ENCODE measurements at places on chromosomes 4 and X.
A peak's percentile ranks its signal among the peaks of the same experiment; 100 is the strongest.

GRCh38 chr4:113513382-113513781, 248.2 kb downstream of the CAMK2D start:
- DNase-seq = no peak

DNA sequence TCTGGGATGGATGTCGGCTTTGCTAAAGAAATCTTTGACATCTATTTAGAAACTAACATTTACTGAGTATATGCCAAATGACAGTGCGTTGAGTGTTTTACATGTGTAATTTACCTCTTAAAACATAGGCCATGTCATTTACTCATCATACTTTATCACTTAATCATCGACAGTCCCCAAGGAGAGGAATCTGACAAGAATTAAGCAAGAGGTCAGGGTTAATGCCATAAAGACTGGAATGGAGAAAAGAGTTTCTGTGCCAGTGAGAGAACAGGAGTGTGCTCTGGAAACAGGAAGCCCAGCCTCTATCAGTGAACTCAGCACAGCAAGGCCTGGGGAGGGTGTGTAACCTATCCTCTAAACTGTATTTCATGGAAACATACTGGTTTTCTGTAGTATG, 28.0 kb upstream of the AMOT start:
- DNase-seq = no peak

GRCh38 chr4:115834441-115834840, 721.0 kb upstream of the NDST4 start:
- DNase-seq = no peak

DNA sequence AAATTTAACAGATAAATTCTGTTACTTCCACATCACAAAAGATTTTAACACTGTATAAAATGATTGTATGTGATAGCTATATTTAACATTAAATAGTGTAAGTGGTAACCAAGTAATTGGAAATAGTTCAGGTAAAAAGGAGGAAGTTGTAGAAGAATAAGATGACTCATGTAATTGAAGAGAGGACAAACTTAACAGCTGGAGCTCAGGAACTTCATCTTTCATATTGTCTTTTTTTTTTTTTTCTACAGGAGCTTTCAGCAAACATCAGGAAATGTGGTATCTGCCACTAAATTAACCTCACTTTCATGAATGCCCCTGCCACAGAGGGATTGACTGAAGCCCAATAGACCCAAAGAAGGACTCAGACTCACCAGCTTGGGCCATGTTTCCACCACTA, 188.4 kb upstream of the VEGFC start:
- DNase-seq = no peak

DNA sequence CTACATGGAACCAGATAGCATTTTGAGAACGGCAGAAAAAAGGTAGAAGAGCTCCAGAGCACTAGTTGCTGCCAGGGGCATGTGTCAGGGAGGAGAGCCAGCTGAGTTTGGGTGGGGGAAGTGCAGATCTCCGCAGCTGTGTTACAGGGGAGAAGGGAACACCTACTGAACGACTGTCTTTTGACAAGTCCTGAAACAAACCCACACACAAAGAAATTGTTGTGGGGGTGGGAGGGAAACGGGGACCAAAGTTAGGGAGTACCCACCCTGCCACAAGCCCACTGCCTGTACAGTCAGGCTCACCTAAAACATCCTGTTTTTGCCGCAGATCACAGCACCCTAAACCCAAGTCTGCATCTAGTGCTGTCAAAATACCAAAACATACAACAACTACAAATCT, 55.5 kb downstream of the LEF1 start:
- no peak for DNase-seq

DNA sequence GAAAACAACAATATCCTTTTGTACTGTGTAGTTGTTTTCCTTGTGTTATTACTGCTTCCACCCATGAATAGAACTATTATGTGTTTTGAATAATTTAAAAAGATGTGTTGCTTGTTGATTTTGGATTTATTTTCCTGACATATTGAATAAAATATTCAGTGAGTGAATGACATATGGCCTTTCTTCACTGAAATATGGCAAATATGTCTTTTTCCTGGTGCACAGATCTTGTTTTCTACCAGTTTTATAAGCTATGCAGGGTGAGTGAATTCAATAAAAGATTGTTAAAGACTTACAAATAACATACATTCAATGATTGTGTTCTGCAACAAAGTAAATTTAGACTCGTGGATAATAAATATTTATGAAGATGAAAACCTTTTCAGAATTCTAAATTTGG, 1216.3 kb upstream of the ADGRL3 start:
- no peak for DNase-seq

- no peak for DNase-seq
These were observed 20.5 kb upstream of the CBR4 start for GRCh38 chr4:169030562-169030982.

DNA sequence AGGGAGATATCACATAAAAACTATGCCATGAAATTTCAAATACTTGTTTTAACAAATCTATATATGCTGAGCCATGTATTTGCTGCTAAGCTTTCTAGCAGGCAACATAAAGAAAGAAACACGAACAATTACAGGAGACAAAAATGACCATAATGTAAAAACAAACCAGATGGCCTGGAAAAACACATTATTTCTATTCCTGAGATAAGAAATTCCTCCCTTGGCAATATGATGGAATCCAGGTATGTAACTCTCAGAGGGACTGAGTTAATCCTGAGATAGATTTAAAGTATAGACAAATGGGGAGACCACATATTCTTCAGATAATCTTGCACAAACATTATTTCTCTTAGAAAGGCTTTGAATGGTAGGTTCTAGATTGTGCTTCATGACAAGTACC, 224.1 kb upstream of the MAB21L2 start:
- DNase-seq = no peak

- DNase-seq = no peak
These were observed 95.2 kb downstream of the SORBS2 start for GRCh38 chr4:185716577-185717376.

DNA sequence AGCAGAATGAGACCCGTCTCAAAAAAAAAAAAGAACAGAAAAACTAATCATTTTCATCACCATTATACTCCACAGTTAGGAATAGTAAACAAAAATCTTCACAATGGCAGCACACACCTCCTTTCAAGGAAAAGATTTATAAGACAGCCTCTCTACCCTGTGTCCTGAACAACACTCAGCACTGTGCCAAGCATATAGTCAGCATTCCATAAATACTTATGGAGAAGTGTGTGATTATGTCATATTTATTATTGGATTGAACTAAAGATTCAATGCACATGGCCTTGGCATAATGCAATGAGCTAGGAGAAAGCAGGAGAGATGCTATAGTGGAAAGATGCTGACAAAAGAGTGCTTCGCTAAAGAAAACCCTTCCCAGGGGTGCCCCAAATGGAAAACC, 52.6 kb downstream of the FAM114A1 start:
- DNase-seq = no peak

DNA sequence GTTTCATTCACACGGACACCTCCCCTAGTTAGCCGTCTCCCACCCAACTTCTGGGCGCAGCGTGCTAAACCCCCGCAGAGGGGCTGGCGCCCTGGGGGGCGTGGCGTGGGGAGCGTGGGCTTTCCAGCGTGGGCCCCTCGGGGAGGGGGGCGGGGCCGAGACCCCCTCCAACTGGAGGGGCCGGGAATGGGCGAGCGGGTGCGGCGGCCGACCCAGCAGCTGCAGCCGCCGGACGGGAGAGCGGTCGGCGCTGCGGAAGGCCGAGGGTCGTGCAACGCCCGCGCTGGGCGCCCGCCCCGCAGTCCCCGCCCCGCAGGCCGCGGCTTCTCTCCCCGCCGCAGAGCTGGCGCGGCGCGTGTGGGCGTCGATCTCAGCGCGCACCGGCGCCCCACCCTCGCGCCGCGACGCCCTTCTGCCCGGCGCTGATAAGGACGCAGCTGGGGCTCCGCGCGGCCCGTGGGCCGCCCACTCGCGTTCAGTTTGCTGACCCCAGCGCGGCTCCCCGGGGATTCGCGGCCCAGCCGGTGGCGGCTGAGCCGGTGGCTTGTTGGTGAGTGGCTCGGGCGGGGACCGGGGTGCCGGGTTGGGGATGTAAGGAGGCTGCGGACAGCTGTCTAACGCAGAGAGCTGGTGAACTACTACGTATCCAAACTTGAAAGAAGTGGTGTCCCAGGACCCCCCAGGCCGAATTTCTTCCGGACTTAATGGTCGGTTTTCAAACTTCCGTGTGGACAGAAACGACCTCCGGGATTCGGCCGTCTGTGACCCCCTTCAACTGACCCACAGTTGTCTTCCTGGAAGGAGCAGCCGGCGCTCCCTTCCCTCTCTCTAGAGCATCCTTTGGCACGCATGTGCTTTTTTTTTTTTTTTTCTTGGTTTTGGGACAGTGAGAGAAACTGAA, 1.5 kb downstream of the FHDC1 start:
- no peak for DNase-seq

GRCh38 chr4:180100433-180101344, 2142.5 kb upstream of the TENM3 start:
- DNase-seq = no peak

DNA sequence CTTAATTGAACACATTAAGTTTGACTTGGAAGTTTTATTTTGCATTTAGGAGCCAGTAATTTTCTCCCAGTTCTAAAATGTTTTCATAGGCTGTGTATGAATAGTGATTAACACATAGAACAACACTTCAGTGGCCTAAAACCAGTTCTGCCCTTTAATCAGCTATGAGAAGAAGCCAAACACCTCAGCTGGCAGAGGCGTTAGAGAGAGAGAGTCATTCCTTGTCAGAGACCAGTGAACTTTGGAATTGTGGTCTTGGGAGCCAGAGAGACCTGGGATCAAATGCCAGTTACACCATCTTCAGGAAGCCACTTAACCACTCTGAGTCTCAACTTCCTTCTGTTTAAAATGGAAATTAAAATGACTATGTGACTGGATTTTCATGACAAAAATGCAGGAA, 39.3 kb upstream of the PRPS2 start:
- DNase-seq = no peak

DNA sequence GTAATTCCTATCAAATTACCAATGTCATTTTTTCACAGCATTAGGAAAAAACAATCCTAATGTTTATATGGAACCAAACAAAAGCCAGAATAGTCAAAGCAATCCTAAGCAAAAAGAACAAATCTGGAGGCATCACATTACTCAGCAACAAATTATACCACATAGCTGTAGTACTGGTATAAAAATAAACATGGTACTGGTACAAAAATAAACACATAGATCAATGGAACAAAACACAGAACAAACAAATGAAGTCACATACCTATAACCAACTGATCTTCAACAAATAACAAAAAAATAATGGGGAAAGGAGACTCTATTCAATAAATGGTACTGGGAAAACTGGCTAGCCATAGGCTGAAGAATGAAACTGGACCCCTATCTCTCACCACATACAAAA, 37.4 kb downstream of the PPA2 start:
- DNase-seq = no peak

DNA sequence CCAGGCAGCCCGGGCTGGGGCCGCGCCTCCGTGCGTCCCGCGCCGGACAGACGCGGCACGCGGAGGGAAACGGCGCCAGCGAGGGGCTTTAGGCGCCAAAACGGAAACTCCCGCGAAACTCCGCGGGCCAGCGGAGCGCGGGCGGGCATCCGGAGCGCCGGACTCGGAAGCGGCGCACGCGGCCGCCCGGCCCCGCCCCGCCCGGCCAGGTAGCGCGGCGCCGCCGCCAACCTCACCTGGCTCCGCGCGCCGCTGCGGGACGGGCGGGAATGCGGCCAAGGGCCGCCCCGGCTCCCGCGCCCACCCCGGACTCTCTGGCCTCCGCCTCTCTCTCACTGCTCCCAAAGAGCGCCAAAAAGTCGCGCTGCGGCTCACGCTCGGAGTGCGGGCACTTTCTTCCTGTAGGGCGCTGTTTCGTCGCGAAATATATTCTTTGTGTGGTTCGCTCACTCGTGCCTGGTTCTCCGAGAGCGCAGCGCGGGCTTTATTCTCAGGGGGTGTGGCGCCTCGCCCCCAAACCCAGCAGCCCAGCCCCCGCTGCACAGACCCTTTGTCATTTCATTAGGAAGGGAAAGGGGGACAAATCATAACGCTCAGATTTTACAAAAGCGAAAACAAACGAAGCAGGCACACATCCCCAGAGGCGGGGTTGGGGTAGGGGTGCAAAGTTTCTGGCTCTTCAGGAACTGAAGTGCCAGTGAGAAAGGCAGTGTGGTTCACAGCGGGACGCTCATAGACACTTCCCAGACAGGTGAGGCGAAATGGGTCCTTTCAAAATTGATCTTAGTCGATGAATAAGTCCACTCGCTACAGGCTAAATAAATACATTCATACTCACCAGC, 961 bp upstream of the MBNL3 start:
- no peak for DNase-seq

- no peak for DNase-seq
These were observed 41.0 kb downstream of the GAB1 start for GRCh38 chr4:143377611-143378099.

DNA sequence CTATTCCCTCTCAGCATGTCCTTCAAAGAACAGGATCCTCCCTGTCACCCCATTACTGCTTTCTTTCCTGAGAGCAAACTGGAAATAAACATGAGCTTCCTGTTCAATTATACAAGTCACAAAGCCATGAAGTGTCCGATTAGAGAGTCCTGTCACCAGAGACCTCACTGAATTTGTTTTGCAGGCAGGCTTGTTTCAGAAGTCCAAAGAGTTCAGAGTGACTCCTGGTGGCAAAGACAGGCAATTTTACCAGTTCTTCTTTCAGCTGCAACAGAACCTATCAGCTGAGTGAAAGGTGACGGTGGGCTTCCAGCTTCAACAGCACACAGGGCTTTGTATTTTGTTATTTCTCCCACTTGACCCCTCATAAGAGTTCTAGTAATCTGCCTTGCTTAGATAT, 6.4 kb downstream of the ELK1 start:
- no peak for DNase-seq

- DNase-seq = peak; percentile 94
These were observed at the start of gene NELFA for GRCh38 chr4:2008921-2009650. TSS of gene NELFA (minus strand) at chr4:2008974. CDS start at chr4:2008959, 15 bp downstream.

DNA sequence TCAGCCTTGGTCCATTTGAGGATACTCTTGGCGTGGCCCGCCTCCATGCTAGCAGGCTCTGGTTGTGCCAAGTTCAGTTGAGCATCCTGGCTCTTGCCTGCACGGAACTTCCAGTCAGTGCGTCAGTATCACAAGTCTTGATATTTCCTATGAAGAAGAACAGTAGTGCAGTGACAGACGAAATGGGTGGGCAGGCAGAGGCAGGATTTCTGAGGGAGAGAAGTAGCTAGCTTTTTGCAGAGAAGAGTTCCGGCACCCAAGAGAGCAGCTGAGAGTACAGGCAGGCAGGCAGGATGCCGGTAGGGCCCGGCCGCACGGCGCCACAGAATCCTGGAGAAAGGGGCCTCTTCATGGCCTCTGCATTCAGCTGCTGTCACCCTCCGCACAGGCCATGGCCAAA, 56.1 kb upstream of the MSANTD1 start:
- DNase-seq = no peak
